Head of caudate nucleus (tissue), 42 donors: ENCODE measurements at places on chromosomes 7 and 10.

GRCh38 chr7:140062528-140063299 is at the start of gene PARP12:
PARP12 (minus strand) TSS chr7:140062951; CDS start chr7:140062847, 104 bp downstream.
- peak; percentile 62 for DNase-seq

GRCh38 chr7:44048031-44048795 is 3.7 kb downstream of the DBNL start:
- DNase-seq = no peak

GRCh38 chr7:35334506-35334905 is 80.6 kb upstream of the TBX20 start:
- DNase-seq = no peak

GRCh38 chr7:73809467-73809951 is 21.3 kb upstream of the CLDN4 start:
- no peak for DNase-seq

GRCh38 chr10:20846263-20846662 is 50.8 kb downstream of the NEBL start:
- DNase-seq = no peak

GRCh38 chr7:106613848-106614560 is 47.0 kb downstream of the CCDC71L start:
- DNase-seq = no peak

DNA sequence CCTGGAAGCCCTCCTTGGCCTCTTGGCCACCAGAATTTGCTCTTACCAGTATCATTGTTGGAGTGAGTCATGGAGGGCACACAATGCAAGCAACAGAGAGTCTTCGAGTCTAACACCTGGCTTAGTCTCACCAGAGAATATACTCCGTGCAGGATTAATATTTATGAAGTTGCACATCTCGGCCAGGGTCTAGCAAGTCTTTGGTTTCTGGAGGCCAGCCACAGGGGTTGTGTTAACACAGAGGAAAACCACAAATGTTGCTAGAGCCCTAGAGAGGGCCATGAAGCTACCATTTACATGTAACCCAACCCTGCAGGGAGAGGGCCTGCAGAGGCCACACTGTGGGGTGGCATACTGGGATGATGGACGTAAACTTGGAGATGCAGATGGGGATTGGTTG is 71.8 kb downstream of the MTPN start:
- no peak for DNase-seq

DNA sequence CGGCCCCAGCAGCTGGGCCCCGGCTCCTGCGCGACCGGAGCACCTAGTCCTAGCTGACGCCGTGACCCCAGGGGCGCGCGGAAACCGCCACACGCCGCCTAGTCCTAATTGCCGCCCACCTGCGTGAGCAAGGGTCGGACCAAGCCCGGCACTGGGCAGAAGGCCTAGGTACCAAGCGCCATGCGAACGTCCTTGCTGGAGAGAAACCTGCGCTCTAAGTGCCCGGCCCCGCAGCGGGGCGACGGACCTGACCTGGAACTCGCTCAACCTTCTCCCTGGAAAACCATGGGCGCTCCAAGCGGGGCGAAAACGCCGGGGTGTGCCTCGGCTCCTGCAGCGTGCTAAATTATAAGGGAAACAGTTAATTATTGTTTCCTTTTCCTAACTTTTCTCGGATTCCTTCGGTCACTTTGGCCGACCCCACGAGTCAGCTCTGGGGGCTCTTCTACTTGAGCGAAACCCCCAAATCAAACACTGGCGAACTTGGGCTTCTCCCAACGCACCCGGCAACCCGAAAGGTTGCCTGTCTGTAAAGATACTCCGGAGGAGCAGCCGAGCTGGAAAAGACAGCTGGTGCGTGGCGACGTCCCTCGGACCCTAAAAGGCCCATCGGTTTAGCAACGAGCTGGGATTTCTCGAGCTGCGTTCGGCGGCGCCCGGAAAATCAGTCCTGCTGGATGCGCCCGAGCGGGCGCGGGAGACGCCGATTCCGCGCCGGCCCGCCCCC is 5.3 kb upstream of the EBF3 start:
- DNase-seq = no peak

- no peak for DNase-seq
Measured at GRCh38 chr7:44880317-44881018, 4.9 kb downstream of the PURB start.

GRCh38 chr10:63677001-63677400 is 155.8 kb downstream of the REEP3 start:
- no peak for DNase-seq

GRCh38 chr7:41052736-41053135 is 650.2 kb downstream of the INHBA start:
- no peak for DNase-seq

GRCh38 chr10:8428654-8429053 is 374.2 kb downstream of the GATA3 start:
- no peak for DNase-seq

GRCh38 chr7:91347290-91347689 is 83.1 kb downstream of the FZD1 start:
- no peak for DNase-seq

- no peak for DNase-seq
Measured at GRCh38 chr7:89200758-89201157, 405.2 kb upstream of the TEX47 start.

- peak; percentile 91 for DNase-seq
Measured at GRCh38 chr10:89342206-89342958, 14.6 kb downstream of the IFIT3 start.

- no peak for DNase-seq
Measured at GRCh38 chr7:72278550-72278949, 133.6 kb downstream of the CALN1 start.

- DNase-seq = no peak
Measured at GRCh38 chr7:89757910-89758309, 396.4 kb upstream of the STEAP1 start.

- no peak for DNase-seq
Measured at GRCh38 chr7:77352665-77353406, 63.3 kb downstream of the GSAP start.

DNA sequence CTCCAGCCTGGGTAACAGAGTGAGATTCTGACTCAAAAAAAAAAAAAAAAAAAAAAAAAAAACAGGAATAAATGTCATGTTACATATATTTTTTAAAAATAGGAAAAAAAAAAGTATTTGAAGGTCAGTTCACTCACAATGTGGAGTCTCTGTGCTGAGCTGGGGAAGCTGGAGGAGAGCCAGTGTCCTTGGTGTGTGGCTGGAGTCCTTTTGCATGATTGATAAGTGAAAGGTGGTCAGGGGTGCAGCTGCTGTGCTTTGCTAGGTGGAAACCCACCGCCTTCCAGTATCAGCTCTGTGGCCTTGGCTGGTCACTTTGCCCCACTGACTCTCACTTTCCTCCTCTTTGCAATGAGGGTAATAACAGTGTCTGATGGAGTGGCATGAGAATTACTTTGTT is 101.9 kb downstream of the VWC2 start:
- DNase-seq = no peak

DNA sequence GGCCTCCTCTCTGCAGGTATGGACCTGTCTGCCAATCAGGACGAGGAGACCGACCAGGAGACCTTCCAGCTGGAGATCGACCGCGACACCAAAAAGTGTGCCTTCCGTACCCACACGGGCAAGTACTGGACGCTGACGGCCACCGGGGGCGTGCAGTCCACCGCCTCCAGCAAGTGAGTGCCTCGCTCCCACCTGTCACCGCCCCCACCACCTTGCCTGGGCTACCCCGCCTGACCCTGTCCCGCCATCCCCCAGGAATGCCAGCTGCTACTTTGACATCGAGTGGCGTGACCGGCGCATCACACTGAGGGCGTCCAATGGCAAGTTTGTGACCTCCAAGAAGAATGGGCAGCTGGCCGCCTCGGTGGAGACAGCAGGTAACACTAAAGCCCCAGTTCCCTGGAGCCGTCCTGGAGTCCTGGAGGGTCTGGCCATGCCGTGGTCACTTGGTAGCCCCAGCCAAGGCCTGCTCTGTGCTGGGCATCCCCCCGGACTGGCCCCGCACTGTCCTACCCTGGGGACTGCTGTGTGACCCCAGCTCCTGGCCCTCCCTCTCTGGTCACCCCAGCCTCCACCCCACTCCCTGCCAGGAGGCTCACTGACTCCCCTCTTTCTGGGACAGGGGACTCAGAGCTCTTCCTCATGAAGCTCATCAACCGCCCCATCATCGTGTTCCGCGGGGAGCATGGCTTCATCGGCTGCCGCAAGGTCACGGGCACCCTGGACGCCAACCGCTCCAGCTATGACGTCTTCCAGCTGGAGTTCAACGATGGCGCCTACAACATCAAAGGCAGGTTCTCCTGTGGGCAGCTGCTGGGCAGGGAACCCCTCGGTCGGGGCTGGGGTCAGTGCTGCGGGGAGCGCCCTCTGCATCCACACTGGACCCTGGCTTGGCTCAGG is 178.0 kb downstream of the RNF216 start:
- no peak for DNase-seq

DNA sequence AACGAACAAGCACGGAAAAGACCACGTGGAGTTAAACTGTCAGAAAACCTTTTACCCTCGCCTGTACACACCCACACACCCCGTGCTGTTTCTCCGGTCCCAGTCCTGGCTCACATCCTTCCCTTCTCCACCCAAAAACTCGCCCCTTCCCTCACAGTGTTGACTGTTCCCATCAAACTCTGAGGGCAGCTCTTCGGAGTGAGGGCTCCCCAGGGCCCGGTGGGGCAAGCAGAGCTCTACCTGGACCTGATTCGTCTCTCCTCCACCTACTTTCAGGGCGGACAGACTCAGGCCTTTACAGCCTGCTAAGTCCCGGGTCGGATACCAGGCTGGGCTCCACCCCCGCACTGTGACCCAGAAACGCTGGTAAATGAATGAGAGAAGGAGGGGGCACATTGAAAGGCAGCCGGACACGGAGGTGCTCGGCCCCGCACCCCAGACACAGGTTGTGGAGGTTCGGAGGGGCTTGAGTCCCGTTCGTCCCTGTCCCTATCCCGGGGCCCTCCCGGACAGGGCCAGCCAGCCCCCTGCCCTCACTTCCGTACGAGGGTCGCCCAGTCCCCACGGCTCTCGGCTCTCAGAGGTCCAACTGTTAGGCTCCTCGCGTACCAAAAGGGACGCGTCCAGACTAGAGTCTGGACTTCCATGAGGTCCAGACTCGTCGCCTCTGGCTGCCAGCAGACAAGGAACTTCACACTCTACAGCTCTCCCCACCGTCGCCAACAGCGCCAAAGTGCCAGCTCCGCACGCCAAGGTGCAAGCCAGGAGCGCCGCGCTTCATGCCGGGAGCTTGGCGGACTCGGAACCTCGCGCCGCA is 31.7 kb upstream of the ASL start:
- peak; percentile 52 for DNase-seq

- DNase-seq = peak; percentile 25
Measured at GRCh38 chr7:101817471-101818286, at the start of gene CUX1. CUX1 (plus strand) TSS chr7:101817626; CDS start chr7:101817640, 14 bp downstream.

GRCh38 chr7:78395298-78396036 is 596.9 kb downstream of the PHTF2 start:
- no peak for DNase-seq

DNA sequence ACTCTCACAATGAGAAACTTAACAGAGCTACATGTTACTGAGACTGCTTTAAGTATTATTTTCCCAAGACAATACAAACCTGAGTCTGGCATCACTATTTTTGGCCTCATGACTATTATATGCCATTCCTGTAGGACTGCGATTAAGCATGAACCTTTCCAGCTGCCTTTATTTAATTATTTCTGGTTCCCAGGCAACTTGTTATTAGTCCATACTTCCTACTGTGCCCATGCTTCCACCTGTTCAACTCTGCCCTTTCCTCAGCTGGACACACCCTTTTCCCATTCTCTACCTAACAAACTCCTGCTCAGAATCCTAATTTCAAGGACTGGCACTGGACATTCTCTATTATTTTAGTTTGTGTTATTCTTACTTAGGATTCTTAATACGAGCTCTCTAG is 8.1 kb upstream of the CROT start:
- no peak for DNase-seq

GRCh38 chr7:102457352-102457924 is 7.2 kb downstream of the ALKBH4 start:
- no peak for DNase-seq

GRCh38 chr7:2148814-2149213 is 83.9 kb downstream of the MAD1L1 start:
- DNase-seq = no peak

- DNase-seq = no peak
Measured at GRCh38 chr10:46995234-46995633, 84.0 kb downstream of the PTPN20 start.

GRCh38 chr7:139034855-139035585 is 822 bp downstream of the ZC3HAV1L start:
- peak; percentile 21 for DNase-seq

DNA sequence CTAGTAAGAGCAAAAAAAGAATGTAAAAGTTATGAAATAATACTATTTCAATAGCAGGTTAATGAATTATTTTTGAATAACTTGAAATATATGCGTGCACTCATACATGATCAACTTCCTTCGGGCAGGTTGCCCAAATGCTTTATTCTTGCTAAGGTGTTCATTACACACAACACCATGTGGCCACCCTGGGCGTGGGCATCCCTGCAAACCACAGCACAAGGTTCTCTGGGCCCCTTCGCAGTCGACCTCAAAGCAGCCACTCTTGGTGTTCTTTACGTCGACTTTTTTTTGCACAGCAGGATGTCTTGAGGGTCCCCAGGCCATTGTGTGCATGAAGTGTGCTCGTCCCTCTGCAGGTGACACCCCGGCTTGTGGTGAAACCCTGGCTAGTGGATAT is 300.7 kb upstream of the PITRM1 start:
- no peak for DNase-seq
